ENCODE measurements at places on chromosomes 5 and 9. TPM values are rescaled to one million over a fixed set of nuclear protein-coding genes. Genes with fewer than 3 reads are reported as not detected.

SVEP1 gene
- 1.4 TPM for total RNA-seq

NEUROG1 gene
- total RNA-seq: not detected

DIMT1 gene
- 45.3 TPM for total RNA-seq

EGFLAM gene
- total RNA-seq: 0.21 TPM

DAPK1 gene
- total RNA-seq: 20.1 TPM

OLFM1 gene
- total RNA-seq: 8.5 TPM

SPEF2 gene
- 1.7 TPM for total RNA-seq

SIT1 gene
- total RNA-seq: not detected

CFAP157 gene
- not detected for total RNA-seq

LAMC3 gene
- total RNA-seq: 2.2 TPM

MSX2 gene
- total RNA-seq: 4.6 TPM

PRR7 gene
- total RNA-seq: 31.0 TPM

PCDHGA5 gene
- total RNA-seq: 0.14 TPM

PCDHA4 gene
- 1.5 TPM for total RNA-seq

PHF24 gene
- 0.39 TPM for total RNA-seq

UQCRQ gene
- total RNA-seq: 399 TPM

FEM1C gene
- 7.4 TPM for total RNA-seq

ORM1 gene
- not detected for total RNA-seq

SLC27A6 gene
- 0.06 TPM for total RNA-seq

OBP2B gene
- total RNA-seq: not detected

TXN gene
- 1,142 TPM for total RNA-seq

TEX48 gene
- total RNA-seq: not detected

FBXW5 gene
- 62.7 TPM for total RNA-seq

ELAVL2 gene
- total RNA-seq: not detected

NR6A1 gene
- 1.9 TPM for total RNA-seq

CDKN2B-AS1 gene
- not detected for total RNA-seq

ITGA1 gene
- total RNA-seq: 1.1 TPM

RANBP17 gene
- 2.4 TPM for total RNA-seq

SPOCK1 gene
- 13.9 TPM for total RNA-seq

PTGES gene
- total RNA-seq: 175 TPM

PDGFRB gene
- total RNA-seq: 0.21 TPM

FBP1 gene
- not detected for total RNA-seq

SURF4 gene
- 200 TPM for total RNA-seq

SAXO1 gene
- total RNA-seq: not detected

PTCH1 gene
- 2.8 TPM for total RNA-seq

ADAMTS16 gene
- 1.4 TPM for total RNA-seq

ZFP37 gene
- 1.4 TPM for total RNA-seq
